ENCODE measurements at places on chromosomes 5 and 9.

GRCh38 chr5:14250084-14250695 lies 107.0 kb downstream of the TRIO start:
- DNase-seq, result peak; percentile 35

- no peak for DNase-seq
These were observed 265.9 kb upstream of the NR4A3 start for GRCh38 chr9:99555792-99556191.

DNA sequence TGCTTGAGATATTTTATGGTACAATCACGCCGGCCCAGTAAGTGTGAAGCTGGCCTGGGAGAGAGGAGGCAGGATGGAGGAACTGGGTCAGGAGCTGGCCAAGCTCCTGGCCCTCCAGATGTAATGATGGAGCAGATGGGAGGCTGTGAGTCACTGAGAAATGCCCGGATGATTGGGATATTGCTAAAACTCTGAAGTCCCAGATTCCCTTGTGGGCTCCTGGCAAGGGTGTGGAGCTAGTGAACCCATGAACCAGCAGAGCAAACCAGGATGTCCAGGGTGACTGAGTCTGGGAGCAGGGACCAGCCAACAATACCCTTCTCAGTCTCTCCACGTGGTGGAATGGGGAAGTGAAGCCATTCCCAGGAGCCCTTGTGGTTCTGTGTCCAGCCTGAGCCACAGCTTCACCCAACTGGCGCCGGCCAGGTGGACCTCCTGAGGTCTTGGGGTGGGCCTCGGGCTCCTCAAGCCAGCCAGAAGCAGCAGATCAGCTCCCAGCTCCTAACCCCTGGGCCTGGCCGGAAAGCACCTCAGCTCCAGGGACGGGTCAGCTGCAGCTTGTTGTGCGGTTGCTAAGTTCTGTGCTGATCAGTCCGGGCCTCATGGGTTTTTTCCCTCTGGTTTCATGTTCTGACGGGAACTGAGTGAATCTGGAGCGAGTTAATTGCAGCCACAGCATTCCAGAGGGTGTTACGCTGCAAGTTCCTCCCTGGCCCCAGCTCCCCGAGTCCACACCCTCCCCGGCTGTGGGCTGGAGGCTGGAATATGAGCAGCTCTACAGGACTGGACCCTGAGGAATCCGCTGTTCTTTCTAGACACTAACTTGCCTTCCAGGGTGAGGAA lies 37.6 kb downstream of the DUSP1 start:
- peak; percentile 76 for DNase-seq

- DNase-seq, result no peak
These were observed 2.8 kb downstream of the ALDOB start for GRCh38 chr9:101432740-101433139.

DNA sequence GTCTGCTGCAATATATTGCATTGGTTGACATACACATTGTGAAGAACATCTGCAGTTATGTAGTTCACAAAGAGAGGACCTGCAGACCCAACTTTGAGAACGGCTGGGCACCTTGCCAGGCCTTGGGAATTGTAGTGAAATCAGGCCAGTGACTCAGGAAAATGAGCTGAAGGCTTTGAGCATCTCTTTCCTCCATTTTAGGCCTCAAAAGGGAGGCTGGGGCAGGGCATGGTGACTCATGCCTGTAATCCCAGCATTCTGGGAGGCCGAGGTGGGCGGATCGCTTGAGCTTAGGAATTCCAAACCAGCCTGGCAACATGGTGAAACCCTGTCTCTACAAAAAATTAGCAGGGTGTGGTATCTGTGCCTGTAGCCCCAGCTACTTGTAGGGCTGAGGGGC lies 1.4 kb upstream of the IPPK start:
- peak; percentile 47 for DNase-seq

DNA sequence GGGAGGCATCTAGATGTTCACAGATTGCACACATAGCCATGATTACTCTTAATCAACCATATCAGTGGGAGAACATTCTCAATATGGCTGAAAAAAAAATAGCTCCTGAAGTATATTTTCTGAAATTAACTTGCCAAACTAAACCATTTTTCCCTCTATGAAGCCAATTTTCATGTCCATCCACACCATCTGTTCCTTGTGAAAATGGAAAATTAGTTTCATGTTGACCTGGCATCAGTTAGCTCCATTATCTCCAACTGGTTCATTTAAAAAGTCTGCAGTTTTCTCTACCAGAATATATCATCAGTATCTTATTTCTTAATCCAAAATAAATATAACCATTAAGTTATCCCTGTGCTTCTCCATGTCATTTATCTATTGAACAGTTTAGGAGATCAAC lies 138.8 kb upstream of the CDH10 start:
- DNase-seq, result no peak

- no peak for DNase-seq
These were observed 243.0 kb upstream of the CDH18 start for GRCh38 chr5:20231040-20231439.

GRCh38 chr9:123738648-123739047 lies 191.3 kb downstream of the DENND1A start:
- no peak for DNase-seq

DNA sequence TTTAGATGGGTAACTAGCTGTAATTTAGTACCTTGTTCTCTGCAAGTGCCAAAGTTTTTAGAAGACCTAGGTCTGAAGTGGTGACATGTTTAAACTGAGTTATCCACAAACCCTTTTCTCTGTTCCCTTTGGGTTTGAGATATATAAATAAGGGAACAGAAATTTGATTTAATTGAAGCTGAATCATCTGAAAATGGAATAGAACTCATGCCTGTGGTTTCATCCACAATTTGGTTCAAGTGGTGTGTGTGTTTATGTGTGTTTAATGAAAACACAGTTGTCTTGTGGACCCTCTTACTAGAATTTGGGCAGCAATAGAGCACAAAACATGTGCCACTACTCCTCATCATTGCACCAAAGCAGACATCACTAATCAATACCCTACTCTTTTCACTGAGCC lies 216.9 kb downstream of the GLIS3 start:
- no peak for DNase-seq

DNA sequence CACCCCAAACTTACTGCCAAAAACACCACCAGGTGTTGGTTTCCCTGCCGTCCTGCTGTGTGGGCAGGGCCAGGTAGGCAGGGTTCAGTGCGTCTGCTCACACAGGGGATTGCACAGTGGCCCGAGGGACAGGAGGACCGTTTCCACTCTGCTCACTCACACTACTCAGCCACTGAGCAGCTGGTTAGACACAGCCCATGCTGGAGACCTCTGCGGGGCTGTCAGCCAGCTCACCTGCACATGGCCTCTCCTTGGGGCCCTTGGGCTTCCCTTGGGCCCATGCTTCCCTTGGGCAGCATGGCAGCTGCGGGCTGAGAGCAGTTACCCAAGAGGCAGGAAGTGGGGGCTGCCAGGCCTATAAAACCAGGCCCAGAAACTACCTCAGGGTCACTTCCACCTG lies 79.0 kb downstream of the SYK start:
- DNase-seq, result no peak

DNA sequence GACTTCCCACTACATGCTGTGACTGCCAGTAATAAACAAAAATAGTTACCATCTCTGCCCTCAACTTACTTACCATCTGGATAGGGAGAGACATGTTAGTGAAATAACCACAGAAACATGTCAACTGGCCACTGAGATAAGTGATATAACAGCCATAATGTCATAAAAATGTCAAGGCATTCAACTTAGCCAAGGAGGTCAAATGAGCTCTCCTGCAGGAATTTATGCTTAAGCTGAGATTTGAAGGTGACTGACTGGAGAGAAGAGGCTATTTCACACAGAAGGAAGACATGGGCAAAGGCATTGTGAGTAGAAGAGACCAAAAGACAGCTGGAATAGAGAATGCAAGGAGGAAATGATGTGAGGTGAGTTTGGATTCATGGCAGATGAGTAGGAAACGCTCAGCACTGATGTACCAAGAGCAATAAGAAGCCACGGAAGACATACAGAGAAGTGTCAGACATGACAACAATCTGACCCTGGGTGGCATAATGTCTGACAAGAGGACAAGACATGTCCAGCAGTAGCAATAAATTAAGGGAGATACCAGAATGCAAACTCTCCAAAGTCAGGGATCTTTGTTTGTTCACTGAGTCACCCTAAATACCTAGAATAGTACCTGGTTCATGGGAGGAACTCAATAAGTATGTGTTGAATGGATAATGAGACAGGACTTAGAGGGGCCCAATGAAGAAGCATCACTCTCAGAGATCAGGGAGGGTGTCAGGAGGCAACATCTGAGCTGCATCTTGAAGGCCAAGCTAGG lies 318.8 kb downstream of the ACTL7B start:
- DNase-seq, result no peak

DNA sequence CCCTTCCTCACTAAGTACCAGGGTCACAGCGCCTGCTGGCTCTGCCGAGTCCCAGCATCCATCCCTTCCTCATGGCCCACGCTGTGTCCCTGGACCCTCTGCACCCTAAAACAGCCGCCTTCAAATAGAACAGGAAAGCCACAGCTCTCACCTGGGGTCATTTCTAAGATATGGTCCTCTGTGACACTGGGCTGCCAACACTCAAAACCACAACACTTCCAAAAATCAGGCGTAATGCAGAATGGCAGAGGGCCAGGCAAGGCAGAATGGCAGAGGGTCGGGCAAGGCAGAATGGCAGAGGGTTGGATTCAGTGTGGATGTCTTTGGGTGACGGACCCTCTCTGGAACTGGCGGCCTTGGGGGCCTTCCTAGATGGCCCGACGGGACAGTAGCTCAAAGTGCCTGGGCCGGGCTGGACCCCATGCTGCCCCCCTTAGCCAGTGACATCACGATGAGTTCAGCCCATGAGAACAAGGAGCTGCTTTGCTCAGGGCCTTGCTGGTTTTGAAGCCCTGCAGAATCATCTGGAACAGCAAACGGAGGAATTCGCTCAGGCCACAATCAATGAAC lies 35.3 kb downstream of the ZDHHC11B start:
- no peak for DNase-seq

DNA sequence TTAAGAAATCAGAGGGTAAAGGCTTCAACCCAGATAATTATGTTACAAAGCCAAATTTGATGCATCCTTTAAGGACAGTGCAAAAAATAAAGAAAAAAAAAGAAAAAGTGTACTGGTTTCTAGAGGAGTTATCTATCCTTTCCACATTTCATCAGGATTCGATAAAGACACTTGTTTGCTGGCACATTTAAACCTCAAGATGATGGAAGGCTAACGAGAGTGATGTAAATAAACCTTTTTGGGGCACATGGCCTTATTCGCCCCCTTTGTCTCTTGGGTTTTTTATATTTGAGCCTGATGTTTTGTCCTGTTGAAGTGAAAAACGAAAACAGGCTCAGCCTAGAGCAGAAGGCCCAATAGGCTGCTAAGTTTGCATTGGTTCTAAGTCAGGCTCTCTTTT lies 416.5 kb downstream of the TAF11L14 start:
- no peak for DNase-seq

- peak; percentile 40 for DNase-seq
These were observed 128.0 kb downstream of the SPATA31D1 start for GRCh38 chr9:82116556-82116955.

DNA sequence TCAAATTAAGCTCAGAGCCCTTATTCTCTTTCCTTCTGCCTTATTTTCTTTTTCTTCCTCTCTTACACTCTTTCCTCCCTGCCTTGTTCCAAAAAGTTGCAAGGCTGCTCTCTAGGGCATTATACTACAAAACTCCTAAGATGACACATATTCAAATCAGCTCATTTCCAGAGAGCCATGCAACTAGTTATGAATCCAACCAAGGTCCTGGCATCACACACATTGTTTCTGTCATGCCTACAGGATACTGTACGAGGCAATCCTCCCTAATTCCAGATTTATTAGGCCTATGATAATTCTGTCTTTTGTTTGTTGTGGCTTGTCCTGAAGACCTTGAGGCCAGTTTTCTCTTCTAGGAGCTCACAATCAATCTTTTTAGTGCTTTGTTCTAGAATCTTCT lies 87.0 kb upstream of the TBCA start:
- DNase-seq, result no peak

DNA sequence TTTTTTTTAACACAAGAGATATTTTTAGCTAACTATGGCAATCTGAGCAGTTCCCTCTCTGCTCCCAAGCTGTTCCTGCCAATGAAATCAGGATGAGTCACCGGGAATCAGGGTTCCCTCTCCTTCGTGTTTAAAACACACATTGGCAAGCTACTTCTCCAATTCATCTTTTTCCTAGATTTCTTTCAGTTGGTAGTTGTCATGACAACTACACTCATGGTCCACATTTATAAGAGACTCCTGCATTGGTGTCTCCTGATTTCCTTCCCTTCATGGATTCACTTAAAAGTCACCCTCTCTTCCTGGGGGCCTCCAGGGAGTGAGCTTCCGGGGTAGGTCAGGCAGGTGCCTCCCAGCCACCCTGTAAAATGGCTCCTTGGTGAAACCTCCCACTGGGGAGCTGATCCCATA lies 72.3 kb upstream of the NIPAL4 start:
- peak; percentile 73 for DNase-seq

DNA sequence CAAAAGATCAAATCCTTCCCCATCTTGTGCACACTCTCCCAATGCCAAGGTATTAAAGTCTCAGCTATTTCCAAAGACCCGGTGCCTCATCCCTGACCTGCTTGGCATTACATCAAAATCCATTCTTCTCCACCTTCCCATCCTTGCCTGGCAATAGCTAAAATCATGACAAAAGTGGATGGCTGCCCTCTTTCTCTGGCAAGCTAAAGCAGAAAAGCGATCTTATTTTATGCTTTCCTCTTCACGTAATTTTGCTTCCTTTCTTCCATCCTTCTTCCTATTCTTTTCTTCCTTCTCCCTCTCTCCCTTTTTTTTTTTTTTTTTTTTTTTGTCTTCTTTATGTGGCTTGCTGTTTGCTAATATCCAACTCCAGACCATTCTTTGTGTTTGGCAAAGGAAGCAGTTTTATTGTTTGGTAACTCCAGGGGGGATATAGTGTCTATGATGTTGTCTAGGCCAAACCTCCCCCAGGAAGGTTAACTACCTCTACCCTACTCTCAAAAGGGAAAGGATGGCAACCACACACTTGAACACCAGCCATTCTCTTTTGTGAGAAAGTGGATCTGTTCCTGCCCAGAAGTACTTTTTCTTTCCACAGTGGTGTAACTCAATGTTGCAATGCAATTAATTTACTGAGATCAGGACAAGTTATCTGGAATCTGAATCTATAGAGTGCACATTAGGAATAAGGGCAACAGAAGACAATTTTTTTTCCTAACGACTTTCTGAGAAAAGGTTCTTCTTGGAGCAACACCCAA lies 120.9 kb upstream of the TMEM161B start:
- no peak for DNase-seq

GRCh38 chr5:103120607-103121200 lies 603 bp downstream of the PPIP5K2 start:
- peak; percentile 38 for DNase-seq

- no peak for DNase-seq
These were observed 162.9 kb upstream of the NMUR2 start for GRCh38 chr5:152568016-152568415.

GRCh38 chr5:142520885-142521284 lies 165.0 kb downstream of the FGF1 start:
- DNase-seq, result peak; percentile 58
